ENCODE measurements at places on chromosomes 2 and 18.

DNA sequence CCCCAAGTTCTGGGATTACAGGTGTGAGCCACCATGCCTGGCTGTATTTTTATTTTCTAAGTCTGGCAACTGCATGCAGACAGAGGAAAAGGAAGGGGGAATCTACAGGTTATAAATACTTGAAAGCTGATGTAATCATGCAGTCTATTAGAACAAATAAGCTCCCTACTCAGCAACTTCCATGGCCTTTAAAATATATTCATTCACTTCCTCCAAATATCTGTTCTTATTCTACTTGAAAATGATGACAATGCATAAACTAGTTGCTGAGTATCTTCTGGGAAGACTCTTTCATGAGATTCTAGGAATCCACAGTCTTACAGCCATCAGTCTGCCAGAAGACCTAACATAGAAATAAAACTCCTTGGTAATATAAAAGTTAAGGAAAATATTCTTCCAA, 66.9 kb upstream of the NCKAP5 start:
- DNase-seq, result no peak

GRCh38 chr18:39840856-39841481, 2114.1 kb upstream of the PIK3C3 start:
- no peak for DNase-seq

DNA sequence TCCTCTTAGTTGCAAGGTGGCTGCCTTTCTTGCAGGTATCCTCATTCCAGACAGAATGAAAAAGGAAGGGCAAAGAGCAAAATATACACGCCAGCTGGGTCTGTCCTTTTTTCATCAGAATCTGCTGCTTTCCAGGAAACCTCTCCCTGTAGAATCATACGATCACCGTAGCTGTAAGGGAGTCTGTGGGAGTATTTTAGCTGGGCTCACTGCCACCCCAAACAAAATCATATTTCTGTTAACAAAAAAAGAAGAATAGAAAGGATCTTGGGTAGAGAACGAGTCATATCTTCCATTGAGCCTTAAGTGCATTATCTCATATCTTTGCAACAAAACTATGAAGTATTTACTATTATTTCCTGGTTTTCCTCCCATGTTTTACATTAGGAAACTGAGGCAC, 15.0 kb upstream of the TANC1 start:
- DNase-seq, result no peak

DNA sequence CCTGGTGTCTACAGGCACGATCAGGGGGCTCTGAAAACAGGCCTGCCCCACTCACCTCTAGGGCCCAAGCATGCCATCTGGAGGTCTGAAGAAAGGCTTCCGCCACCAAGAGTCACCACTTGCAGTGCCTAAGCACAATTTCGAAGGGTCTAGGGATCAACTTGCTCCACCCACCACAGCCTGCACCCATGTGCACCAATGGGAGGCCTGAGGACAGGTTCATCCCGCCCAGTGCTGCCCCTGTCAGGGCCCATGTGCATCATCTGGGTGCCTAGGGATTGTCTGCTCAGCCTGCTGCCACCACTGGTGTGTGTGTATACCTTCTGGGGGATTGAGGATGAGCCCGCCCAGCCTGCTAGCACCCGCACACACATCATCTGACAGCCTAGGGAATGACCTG, 121.0 kb upstream of the ACVR1C start:
- DNase-seq, result no peak

DNA sequence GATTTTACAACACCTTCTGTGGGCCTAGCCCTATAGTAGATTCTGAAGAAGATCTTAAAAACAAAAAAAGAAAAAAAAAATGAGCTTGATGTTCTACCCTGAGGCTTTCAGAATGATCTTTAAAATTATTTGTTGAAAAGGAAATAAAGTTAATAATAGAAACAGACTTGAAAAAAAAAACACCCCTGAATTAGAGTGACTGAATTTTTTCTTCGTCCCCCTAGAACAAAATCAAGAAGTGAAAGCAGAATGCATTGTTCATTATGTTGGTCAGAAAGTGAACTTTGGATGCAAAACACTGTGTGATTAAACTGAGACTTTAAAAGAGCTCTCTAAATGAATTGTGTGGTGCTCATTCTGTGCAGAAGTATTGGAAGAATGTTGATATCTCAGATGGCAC, 1384.4 kb upstream of the PIK3C3 start:
- DNase-seq, result no peak

DNA sequence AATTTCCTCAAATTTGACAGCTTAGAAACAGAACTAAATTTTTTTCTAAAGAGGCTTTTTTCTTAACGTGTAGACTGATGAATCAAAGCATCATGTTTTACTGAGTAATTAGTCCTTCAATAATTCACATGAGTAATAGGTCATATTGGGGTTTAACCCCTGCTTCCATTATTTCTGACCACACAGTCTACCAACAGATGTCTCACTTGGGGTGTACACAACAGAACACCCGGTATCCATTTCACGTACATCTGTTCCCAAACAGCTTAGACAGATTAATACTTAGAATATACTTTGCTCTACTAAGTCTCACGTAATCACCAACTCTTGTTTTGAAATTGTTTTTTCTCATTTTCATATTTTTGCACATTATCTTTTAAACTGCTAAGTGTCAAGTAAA, 14.8 kb downstream of the CERKL start:
- DNase-seq, result no peak

DNA sequence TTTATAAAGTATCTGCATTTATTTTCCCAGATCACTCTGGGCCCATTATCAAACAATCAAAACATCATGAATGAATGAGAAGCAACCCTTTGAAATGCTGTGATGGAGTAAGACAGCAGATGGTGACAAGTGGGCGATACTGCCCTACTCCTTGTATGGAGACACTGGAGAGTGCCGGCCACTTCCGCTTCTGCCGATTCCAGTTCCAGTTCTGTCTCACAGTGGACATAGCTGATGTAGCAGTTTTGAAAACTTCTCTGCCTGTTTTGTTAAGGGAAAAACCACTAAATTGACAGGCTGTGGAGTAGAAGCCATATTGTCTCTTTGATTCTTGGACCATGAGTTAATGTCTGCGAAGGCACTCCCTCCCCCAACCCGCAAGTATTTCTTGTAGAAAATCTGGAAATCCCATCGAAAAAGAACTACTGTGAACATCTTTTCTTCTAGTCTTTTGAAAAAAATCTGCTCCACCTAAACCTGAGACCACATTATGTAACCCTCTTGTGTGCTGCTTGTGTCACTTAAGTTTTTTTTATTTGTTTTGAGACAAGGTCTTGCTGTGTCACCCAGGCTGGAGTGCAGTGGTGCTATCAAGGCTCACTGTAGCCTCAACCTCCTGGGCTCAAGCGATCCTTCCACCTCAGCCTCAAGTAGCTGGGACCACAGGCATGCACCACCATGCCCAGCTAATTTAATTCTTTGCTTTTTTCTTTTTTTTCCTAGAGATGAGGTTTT, 133.5 kb downstream of the TANC1 start:
- no peak for DNase-seq

DNA sequence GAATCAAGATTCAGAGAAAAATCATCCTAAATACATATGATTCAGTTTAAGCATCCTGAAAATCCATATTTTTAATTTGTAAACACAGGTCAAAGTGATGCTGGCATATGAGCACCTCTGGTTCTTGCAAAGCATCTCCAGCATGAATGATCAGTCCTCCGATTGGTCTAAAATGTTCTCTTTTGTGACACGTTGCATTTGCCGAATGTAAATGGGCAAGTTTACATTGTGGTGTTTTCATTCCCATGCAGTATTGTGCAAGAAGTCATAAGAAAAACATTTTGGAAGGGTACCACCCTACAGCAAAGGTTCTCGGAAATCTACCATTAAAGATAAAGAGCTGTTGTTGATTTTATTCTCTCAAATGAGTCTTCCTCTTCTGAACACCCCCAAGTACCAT, 108.0 kb upstream of the UNC80 start:
- DNase-seq, result no peak

DNA sequence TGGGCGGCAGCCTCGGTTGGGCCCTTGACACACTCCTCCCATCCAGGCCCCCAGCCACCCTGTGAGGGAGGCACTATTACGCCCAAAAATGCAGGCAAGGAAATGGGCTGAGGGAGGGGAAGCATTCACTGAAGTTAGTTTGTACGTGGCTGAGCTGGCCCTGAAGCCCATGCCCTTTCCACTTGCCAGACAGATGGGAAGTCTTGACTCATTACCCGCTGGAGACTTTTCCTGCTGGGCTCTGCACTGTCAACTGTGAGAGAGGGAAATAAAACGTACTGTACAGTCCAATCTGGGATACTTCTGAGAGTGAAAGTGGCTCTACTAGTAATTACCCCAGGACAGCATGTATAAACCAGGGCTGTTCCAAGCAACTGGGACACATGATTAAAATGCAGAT, 125.9 kb downstream of the MSH2 start:
- DNase-seq, result no peak

GRCh38 chr2:24011250-24012104, 1.6 kb downstream of the MFSD2B start:
- DNase-seq, result no peak

DNA sequence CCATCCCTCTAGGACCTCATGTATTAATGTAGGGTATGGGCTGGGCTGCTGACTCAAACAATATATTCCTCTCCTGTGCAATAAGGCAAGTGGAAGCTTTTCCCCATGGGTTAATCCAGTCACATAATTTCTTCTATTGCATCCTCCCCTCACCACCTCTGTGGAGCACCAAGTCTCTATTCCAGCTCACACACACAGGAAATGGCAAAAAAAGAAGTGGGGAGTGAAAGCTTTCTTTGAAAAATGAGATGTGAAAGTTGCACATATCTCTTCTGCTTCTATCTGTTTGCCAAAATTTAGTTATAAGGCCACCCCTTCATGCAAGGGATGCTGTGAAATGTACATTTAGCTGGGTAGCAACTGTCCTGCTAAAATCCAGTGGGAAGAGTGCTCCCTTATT, 121.3 kb downstream of the CDC42EP3 start:
- no peak for DNase-seq

DNA sequence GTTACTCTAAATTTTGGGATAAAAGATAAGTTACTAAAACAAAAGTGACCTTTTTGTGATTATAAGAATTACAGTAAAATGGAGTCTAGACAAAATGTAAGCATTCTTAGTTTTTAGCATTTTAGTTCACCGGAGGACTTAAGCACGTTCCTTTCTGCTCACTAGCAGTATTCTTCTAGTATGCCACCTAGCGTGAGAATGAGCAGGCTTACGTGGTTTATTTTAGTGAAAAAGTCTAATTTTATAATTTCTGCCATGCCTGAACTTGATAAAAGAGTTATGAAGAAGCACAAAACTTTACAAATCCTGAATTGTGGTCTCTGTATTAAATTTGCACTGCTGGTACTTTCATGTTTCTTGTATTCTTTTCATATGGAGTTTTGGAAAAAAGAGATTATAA, 12.6 kb upstream of the OTX1 start:
- no peak for DNase-seq

DNA sequence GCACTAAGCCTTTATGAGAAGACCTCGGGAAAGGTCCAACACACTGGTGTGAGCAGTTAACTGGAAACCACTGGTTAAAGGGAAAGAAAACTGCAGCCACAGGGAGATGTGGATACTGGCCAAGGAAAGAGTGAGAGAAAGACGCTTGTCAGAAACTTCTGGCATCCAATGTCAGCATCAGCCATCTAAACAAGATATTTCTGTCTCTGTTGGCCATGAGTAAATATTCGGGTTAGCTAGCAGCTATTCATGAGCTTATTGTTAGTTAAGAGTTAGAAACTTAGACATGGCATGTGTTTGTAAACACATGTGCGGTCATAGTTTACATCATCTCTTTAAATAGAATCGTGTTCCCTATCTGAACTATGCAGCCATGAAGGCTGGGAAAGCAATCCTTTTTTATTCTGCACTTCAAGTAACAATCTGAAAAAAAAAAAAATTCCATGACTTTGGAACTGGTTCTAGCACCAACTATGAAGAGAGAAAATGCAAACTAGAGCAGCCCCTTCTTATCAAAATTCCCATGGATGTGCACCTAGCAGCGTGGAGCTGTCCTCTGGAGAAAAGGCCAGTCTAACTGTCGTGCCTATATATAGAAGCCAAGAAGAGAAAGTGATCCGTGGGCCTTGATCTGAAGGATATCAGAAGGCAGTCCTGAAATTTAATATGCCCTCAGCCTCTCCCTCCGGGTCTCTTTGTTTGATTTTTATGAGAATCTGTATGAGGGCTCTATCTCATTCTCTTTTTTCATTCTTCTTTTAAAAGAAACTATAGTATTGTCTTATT, 84.0 kb upstream of the RFX8 start:
- DNase-seq, result no peak

DNA sequence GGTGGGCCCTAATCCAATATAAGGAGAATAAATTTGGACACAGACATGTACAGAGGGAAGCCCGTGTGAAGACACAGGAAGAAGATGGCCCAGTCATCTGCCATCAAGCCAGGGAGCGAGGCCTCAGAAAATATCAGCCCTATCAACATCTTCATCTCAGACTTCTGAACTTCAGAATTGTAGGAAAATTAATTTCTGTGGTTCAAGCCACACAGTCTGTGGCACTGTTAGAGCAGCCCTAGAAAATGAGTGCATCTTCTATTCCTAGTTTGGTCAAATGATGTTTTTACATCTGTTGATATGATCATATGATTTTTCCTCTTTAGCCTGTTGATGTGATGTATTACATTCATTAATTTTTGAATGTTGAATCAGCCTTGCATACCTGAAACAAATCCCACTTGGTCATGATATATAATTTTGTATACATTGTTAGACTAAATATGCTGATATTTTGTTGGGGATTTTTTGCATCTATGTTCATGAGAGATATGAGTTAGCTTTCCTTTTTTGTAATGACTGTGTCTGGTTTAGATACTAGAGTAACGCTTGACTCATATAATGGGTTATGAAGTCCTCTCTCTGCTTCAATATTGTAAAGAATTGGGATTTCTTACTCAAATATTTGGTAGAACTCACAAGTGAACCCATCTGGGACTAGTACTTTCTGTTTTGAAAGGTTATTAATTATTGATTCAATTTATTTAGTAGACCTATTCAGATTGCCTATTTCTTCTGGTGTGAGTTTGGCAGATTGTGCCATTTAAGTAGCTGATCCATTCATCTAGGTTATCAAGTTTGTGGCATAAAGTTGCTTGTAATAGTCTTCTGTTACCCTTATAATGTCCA, 451.4 kb downstream of the EIPR1 start:
- DNase-seq, result no peak

DNA sequence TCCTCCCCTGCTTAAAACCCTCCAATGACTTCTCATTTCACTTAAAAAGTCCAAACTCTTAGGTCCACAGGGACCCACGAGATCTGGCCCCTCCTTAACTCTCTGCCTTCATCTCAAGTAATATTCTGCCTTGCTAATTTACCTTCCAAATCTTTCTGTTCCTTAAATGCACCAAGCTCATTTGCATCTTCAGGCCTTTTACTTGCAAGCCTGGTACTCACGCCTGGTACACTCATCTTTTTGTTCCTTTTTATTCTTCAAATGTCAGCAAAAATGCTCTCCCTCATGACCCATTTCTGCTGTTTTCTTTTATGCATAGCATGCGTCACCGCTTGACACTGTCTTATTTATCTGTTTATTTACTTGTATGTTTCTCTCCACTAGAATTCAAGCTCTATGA, 2.7 kb upstream of the WIPF1 start:
- no peak for DNase-seq
